ENCODE measurements at places on chromosomes 13 and 19.

- no peak for DNase-seq
Measured at GRCh38 chr13:47038188-47038587, 141.3 kb upstream of the HTR2A start.

DNA sequence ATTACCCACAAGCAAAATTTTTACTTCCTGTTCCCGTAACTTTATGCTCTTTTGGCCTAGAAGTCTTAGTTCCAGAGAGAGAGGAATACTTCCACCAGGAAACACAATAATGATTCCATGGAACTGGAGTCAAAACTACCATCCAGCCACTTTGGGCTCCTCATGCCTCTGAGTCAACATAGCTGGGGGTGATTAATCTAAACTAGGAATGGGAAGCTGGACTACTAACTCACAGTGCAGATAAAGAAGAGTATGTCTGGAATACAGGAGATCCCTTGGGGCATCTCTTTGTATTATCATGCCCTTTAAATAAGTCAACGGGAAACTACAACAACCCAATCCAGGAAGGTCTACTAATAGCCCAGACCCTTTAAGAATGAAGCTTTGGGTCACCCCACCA lies 8.9 kb upstream of the ELF1 start:
- no peak for DNase-seq

DNA sequence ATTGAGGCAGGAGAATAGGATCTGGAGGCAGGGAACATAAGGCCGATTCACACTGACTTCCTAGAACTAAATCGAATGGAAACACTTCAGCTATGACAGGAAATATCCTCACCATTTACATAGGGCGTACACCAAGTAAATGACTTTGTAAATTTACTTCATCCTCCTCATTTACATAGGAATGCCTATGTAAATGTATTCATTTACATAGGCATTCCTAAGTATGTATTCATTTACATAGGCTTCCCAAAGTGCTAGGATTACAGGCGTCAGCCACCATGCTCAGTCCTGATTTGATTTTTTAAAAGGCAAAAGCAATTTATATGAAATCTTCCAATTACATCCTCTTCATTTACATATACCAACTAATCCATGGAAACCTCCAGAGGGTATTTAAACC lies 133.1 kb upstream of the RFC3 start:
- DNase-seq = no peak

GRCh38 chr13:49436890-49437289 lies 7.0 kb downstream of the CAB39L start:
- no peak for DNase-seq
